ENCODE measurements at places on chromosomes 4 and X. TPM values are rescaled to one million over a fixed set of nuclear protein-coding genes. Genes with fewer than 3 reads are reported as not detected.

The PAK3 gene
- total RNA-seq = 111 TPM

The EGF gene
- 6.9 TPM for total RNA-seq

The HHIP gene
- 70.2 TPM for total RNA-seq

The TLR2 gene
- 3.8 TPM for total RNA-seq

The BMX gene
- total RNA-seq = 1.4 TPM

The COL25A1 gene
- 8.2 TPM for total RNA-seq

The GLOD5 gene
- total RNA-seq = not detected
